CD4-positive, alpha-beta T cell treated with Interleukin-2 at 100 ng/mL for 4 hours (primary cell): ENCODE measurements at places on chromosomes 1 and 21.
A peak's percentile ranks its signal among the peaks of the same experiment; 100 is the strongest.

- no peak for DNase-seq
Observed at GRCh38 chr1:200096774-200097173, 69.3 kb downstream of the NR5A2 start.

DNA sequence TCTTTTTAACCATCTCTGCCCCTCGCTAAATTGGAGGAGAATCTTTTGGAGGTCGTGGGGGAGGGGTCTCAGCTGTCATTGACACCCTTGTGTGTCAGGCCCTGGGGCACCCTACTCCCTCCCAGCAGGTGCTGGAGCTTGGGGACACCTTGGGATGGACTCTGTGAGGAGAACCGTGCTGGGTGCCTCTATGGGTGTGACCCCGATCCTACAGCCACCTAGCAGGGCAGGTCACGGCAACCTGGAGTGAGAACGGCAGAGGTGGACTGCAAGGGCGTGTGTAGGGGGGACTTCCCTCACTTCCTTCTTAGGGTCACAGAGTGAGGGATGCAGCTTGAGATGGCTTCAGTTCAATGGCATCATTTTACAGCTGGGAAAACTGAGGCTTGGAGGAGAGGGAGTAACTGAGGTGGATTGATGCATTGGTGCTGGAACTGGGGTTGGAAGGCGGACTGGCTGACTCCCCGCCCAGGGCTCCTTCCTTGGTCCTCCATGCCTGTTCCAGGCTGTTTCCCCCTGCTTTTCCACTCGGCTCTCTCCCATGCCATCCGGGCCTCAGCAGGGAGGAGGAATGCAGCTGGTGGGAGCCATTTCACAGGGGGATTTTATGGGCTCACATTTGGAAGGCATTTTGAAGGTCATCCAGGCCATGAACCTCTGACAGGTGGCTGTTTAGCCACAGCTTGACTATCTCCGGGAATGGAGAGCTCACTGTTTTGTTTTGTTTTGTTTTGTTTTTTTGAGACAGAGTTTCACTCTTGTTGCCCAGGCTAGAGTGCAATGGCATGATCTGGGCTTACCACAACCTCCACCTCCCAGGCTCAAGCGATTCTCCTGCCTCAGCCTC lies 18.8 kb upstream of the ARHGEF10L start:
- no peak for DNase-seq

GRCh38 chr1:177035586-177035985 lies 128.9 kb downstream of the ASTN1 start:
- no peak for DNase-seq

- DNase-seq, result no peak
Observed at GRCh38 chr21:33290441-33290840, 24.3 kb downstream of the IL10RB start.

DNA sequence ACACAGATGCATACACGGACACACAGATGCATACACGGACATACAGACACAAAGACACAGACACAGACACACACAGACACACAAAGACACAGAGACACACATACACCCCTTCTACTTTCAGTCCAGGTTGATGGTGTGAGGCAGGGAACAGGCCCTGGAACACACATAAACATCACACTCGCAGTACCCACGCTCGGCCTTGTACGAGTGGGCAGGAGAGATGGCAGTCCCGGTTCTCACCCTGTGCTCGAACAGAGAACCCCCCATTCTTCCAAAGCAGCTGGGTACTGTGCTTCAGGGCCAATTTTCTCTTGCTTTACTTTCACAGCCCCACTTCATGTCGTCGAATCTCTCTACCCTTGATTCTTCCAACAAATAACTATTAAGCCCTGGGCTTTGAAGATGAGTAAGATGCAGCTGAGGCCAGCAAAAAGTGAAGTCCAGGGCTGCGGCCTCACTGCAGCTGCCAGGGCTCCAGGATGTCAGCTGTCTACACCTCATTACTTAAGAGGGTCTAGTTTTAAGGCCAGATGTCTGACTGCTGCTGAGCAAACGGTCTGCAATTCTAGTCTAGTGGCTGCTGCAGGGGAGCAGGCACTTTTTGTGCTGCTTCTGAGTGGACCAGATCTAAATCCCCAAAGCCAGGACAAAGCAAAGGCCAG lies 90.1 kb downstream of the PGBD5 start:
- DNase-seq, result no peak

GRCh38 chr1:29767088-29767685 lies 530.9 kb downstream of the PTPRU start:
- DNase-seq, result no peak

GRCh38 chr1:197481101-197481500 lies 213.0 kb downstream of the CRB1 start:
- DNase-seq, result peak; percentile 16
